Effector memory CD8-positive, alpha-beta T cell (primary cell): ENCODE measurements at places on chromosomes 16 and 17.
A peak's percentile ranks its signal among the peaks of the same experiment; 100 is the strongest.

GRCh38 chr17:63474174-63474573 is 2.7 kb upstream of the ACE start:
- no peak for DNase-seq

GRCh38 chr16:6483469-6484033 is 849.1 kb upstream of the RBFOX1 start:
- DNase-seq = no peak

DNA sequence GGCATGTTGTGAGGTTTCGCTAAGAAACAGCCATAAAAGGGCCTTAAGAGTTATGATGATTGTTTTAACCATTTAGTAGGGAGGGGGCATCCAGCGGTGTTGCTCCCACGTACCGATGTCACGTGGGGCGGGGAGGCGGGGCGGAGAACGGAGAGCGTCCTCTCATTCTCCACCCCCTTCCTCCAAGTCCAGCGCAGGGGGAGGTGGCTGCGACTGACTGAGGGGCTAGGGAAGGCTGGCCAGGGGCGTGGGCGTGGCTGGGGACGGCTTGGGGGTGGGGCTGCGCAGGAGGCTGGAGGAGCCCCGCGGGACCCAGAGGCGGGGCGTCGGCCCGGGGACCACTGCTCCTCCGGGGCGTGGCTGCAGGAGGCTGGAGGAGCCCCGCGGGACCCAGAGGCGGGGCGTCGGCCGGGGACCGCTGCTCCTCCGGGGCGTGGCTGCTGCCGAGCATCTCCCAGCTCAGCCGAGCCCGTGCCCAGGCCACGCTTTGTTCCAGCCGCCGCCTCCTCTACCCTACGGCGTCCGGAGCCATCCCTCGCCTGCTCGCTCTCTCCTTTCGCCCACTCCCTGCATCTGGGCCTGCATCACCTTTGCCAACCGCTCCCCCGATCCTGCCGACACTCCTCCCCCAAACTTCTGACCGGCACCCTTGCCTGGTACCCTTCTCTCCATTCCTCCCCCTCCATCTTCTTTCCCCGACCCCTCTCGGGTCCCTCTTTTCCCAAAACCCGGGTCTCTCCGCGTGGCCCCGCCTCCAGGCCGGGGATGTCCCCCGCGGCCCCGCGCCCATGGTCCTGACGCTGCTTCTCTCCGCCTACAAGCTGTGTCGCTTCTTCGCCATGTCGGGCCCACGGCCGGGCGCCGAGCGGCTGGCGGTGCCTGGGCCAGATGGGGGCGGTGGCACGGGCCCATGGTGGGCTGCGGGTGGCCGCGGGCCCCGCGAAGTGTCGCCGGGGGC is at the start of gene SARM1:
Gene SARM1 (plus strand): TSS at position 450 of the 958 bp plus-strand sequence. CDS start 339 bp downstream, at position 789.
- peak; percentile 73 for DNase-seq

GRCh38 chr16:19688396-19689024 is 29.5 kb downstream of the KNOP1 start:
- no peak for DNase-seq

- DNase-seq = no peak
Measured at GRCh38 chr17:77072670-77073069, 68.1 kb upstream of the SEC14L1 start.

DNA sequence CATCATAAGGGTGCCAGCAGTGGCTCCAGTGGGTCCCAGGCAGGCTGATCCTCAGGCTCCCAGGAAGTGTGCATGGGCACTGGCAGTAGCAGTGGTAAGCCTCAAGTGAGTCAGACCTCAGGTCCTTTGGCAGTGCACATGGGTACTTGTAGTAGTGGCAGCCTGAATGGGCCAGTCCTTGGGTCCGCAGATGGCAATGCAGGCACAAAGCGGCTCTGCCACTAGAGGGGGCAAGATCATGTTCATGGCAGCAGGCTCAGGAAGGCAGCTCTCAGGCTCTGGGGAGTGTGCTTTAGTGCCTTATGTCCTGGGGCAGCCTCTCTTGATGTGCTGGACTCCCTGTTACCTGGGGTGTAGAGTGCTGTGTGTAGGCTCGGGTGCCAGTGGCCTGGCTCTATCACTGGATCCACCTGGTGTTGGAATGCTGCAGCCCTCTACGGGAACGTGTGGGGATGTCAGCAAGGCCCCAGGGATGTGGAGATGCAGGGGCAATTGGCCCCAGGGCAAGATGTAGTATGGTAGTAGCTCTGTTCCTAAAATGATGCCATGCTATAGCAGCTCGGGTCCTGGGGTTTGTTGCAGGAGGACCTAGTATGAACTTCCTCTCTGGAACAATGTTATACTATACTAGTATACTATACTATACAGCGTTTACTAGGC is 11.0 kb downstream of the ACSM3 start:
- peak; percentile 15 for DNase-seq

DNA sequence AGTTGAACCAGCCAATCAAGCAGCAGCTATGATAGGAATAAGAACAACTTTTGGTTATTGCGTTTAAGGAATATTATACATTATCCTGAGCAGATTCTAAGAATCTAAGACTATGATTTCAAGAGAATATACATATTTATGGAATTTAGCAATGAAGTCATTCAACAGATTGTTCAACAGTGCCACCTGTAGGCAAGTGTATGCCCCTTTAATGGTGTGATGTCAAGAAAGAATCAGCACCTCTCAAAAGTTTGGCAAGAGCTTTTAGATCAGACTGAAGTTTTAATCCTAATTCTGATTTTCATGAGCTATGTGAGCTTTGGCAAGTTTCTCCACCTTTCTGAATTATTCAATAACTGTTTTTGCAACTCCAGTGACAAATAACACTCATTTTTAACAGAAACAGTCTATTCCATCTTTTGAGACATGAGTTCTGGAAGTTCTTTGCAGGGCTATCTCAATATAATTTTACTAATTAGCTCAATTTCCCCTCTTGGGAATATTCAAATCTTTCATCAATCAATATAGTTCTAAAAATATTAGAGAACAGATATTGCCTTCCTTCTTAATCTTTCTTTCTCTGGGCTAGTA is 474.3 kb upstream of the TOM1L1 start:
- no peak for DNase-seq

DNA sequence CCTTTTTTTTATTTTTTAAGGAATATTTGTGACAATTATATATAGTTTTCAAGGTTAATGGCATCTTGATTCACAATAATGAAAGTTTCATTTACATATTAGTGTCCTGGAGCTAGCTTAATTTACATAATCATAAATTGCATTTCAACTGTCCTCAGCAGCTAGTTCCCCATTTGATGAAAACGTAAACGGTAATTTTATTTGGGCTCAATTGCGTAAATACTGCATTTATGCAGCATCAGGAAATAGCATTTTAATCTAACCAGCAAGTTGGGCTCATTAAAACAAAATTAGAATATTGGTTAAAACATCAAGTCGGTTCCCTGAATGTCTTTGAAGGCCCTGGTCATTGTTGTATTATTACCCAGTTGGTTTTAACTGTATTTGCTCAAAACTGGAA is 136.8 kb upstream of the CDH5 start:
- DNase-seq = no peak

- DNase-seq = no peak
Measured at GRCh38 chr17:63504261-63504660, 18.9 kb upstream of the KCNH6 start.

DNA sequence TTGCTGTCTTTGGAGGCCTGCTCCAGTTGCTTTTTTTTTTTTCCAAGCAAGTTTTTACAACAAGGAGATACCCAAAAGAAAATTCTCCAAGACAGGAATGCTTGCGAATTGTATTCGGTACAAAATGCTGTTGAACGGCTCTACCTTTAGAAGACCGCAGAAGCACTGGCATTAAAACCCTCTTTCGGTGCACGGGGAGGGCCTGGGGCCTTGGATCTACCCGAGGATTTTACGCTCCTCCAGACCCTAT is 1.3 kb upstream of the HELZ start:
- no peak for DNase-seq

GRCh38 chr16:68490829-68491575 is 42.7 kb upstream of the SMPD3 start:
- no peak for DNase-seq

DNA sequence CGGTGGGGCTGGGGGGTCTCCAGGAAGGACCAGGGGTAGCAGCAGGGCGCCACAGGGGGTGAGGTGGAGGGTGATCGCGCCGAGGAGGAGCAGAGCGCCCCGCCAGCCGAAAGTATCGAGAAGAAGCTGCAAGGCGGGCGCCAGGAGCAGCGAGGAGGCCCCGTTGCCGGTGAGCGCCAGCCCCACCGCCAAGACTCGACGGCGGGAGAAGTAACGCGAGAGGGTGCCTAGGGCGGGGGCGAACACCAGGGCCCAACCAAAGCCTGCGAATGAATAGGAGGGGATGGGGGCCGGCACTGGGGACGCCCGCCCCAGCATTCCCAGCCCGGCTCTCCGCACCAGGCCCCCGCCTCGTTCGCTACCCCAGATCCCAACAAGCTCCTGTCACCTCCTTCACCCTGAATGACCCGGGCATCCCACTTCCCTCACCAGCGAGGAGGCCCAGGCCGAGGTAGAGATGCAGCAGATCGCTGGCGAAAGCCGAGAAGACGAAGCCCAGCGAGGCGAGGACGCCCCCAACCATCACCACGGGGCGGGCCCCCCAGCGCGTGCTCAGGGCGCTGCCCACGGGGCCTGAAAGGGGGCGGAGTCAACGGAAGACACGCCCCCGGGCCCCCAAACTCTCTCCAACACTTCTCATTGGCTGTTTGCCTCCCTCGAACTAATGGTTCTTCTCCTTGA is 1.3 kb downstream of the SLC16A11 start:
- DNase-seq = peak; percentile 33

- no peak for DNase-seq
Measured at GRCh38 chr16:64736857-64737256, 385.0 kb downstream of the CDH11 start.

- no peak for DNase-seq
Measured at GRCh38 chr17:1752425-1753262, 9.2 kb upstream of the SERPINF1 start.

DNA sequence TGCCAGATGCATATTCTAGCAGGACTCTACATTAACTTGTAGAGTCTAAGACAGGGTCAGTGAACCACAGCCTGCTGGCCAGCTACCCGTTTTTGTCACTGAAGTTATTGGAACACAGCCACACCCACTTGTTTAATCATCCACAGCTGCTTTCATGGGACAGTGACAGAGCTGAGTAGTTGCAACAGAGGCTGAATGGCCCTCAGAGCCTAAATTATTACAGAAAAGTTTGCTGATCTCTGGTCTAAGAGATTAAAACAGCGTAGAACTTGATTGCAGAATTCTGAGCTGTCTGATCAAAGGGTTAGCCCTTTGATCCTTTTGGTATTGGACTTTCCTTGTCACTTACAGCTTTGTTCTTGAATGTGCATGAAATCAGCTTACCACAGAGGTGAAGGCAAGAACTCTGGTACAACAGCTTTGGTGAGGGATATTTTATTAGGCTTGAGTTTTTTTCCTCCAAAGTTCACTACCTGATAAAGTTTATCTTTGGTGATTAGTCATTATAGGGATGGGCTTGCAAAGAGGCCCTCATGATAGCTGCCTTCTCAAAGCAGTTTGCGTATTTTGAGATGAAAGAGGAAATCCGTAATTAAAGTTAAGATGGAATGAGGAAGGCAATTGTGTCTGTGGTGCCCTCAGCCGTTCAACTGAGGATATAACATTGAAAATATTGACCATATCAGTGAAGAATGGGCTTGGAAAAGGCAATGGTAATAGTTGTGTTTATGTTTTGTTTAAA is 23.6 kb downstream of the ALDH3A2 start:
- no peak for DNase-seq

DNA sequence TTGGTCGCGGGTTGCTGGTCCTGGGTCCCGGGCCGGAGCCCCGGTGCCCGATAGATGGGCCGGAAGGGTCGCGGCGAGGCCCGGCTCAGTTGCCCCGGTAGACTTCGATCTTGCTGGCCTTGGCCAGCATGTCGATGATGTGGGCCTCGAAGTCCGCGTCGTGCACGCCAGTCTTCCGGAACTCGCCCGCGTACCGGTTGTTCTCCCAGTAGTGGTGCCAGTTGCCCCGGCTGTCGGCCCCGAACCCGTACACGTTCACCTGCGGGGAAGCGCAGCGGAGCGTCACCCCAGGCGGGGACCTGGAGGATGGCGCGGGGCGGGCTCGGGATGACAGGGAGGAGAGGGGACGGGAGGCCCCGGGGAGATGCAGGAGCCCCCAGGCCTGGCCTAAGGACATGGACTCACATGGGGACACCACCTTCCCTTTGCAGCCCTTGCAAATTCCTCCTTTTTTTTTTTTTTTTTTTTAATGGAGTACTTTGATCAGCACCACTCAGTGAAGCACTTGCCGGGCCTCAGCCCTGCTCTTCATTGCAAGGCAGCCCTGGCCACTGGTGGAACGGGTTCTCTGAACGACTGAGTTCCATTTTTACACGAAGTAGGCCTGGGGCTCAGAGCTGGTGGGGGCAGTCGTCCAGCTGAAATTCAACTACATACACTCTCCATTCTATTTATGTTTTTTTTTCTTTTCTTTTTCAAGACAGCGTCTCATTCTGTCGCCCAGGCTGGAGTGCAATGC is 35.1 kb downstream of the DDX19A start:
- no peak for DNase-seq

GRCh38 chr17:2233441-2233947 is 70.1 kb downstream of the SMG6 start:
- no peak for DNase-seq

DNA sequence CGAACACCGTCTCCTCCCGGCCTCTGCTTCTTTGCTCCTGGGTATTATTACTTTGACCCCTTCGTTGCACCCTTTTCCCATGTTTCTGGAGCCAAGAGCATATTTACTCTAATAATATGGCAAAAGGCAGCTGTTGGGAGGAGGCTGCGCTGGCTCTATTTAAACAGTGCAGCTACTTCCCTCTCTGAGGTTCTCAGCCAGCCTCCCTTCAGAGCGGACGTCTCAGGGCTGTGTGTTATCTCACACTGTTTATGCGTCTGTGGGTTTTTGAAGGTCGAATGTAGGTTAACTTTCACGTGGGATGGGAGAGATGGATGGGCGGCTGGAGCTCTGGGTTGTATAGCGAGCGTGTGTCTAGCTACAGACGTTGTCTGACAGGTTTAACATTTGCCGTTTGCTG is 45.3 kb downstream of the COX4I1 start:
- no peak for DNase-seq

DNA sequence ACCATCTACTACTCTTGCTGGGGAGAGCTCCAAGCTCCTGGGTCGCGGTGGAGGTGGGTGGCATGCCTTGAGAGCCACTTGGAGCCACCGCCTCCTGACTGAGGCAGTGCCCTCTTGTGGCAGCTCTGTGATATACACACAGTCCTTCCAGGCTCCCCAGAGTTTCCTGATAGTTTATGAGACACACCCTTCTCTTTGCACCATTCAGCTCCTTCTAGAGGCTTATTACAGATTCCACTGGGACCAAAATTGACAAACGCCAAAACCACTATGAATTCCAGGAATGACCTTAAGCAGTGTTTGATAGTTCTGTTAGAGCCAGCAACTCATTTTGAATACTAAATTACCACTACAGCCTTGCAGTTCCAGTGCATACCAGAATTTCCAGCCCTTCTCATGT is 170.1 kb upstream of the CDH13 start:
- peak; percentile 20 for DNase-seq
